Uterine smooth muscle cell (primary cell): ENCODE measurements at places on chromosomes 2 and 18. TPM values are rescaled to one million over a fixed set of nuclear protein-coding genes. Genes with fewer than 3 reads are reported as not detected.

AGAP1 gene
- total RNA-seq, result 11.8 and 11.9 TPM in 2 replicates

STK39 gene
- total RNA-seq, result 21.0 and 29.4 TPM in 2 replicates

NOL4 gene
- total RNA-seq, result not detected in 2 replicates

COLEC12 gene
- total RNA-seq, result 7.2 and 13.2 TPM in 2 replicates

SIGLEC15 gene
- total RNA-seq, result 0.87 and 1.2 TPM in 2 replicates

POU3F3 gene
- total RNA-seq, result not detected in 2 replicates

ABCG8 gene
- not detected in 2 replicates for total RNA-seq
